ENCODE measurements at places on chromosomes 2 and 18. TPM values are rescaled to one million over a fixed set of nuclear protein-coding genes. Genes with fewer than 3 reads are reported as not detected.

- no peak for DNase-seq
Measured at GRCh38 chr18:55458456-55459203, 129.4 kb downstream of the TCF4 start.

GRCh38 chr2:154263206-154263605 lies 391.5 kb downstream of the GALNT13 start:
- no peak for DNase-seq

GRCh38 chr18:25074925-25075324 lies 277.0 kb downstream of the ZNF521 start:
- DNase-seq = no peak

GRCh38 chr2:15300624-15301573 lies 260.2 kb downstream of the NBAS start:
- no peak for DNase-seq

DNA sequence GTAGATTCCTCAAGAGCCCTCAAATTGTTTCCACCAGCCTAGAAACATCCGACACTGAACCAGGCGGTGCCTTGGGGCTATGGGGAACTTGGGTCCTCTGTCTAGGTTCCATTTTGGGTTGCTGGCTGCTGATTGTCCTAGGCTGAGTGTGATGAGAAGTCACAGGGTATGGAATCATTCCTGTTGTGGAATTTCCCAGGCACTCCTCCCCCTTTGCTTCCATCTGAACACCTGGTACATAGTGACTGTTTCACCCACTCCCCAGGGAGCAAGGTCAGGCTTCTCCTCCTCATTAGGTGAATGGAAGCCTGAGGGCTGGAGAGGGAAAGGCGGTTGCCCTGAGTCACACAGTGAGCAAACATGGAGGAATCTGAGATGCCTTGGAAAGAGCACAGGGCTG lies 4.5 kb downstream of the KIF3C start:
- DNase-seq = no peak

The ANKRD30B gene
- 2.7 TPM for total RNA-seq

The MC5R gene
- total RNA-seq = not detected

All from fibroblast of the aortic adventitia (primary cell).